Hematopoietic multipotent progenitor cell treated with erythropoietin and hydrocortisone succinate and interleukin-3 and kit ligand, for 15 days (in vitro differentiated cells): ENCODE measurements at places on chromosomes 5 and 9.

DNA sequence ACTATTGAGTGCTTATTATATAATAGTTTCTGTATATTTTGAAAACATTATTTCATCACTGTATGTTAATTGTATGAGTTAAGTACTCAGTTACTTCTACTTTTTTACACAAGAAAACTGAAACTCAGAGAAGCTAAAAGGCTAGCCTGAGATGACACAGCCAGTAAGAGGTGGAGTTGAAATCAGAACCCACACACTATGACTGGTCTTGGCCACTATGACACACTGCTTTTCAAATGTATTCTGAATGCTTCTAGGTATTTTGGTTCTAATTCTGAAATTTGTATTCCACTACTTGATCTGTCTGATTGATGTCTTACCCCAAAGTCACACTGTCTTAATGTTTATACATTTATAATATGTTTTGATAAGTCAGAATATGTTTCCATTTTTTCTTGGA is 181.8 kb downstream of the ZDHHC21 start:
- DNase-seq = no peak

DNA sequence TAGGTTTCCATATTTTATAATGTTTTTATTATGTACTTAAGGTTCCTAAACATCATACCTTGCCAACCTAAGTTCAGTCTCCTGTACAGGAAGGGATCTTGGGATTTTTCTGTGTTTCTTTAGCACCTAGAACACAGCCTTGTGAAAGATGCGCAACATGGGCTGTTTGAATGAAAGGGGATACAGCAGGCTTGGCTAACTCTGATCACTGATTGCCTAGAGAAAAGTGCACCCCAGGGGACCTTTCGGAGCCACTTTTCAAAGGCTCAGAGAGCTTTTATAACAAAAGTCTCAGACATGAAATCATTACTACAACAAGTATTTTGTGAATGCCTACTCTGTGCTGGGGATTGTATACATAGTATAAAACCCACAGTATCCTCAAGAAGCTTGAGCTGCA is 261.6 kb downstream of the BNC2 start:
- no peak for DNase-seq

- DNase-seq = no peak
Observed at GRCh38 chr5:132266031-132266835, 8.7 kb downstream of the PDLIM4 start.

DNA sequence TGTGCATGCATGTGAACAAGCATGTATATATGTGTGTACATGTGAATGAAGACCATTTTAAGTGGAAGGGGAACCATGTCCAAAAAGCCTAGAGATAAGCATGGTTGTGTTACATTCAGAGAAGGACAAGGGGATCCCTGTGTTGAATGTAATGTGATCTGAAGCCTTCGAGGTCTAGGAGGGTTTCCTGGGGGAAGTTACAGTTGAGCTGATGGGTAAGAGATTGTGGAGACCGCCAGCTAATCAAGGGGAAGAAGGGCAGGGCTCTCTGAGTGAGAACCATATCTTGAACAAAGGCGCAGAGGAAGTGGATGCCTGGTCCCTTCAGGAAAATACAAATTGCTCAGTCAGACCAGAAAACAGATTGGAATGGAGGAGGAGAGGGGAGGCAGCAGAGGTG is 45.5 kb upstream of the TNFSF15 start:
- DNase-seq = no peak

DNA sequence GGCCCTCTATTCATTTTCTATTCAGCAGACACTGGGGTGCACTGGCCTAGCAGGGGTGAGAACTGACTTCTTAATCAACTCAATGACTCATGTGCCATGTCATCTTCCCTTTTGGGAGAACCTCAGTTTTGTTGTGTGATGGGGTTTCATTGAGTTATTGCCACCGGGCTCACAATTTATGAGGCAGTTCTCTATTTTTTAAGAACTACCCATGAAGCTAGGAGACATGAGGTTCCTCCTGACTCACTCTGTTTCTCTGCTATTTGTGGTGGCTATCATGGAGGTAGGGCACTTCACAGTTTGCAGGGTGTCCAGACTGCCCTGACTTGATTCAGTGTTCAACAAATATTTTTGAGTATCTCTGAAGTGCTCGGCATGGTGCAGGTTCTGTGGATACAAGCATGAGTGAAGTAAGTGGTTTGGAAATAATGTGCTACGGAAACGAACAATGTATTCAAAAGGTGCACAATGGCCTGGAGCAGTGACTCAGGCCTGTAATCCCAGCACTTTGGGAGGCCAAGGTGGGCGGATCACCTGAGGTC is 39.3 kb downstream of the SPARC start:
- no peak for DNase-seq

- no peak for DNase-seq
Observed at GRCh38 chr5:85109616-85110015, 724.9 kb upstream of the EDIL3 start.

DNA sequence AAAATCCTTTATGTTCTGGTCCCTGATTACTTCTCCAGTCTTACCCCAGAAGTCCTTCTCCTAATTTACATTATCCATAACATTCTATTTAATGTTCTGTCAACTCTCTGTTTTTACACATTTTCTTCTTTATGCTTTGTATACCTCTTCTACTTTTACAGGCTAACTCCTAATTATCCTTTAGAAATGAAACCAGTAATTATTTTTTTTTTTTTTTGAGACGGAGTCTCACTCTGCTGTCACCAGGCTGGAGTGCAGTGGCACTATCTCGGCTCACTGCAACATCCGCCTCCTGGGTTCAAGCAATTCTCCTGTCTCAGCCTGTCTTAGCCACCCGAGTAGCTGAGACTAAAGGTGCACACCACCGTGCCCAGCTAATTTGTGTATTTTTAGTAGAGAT is 9.0 kb downstream of the CENPK start:
- DNase-seq = no peak

DNA sequence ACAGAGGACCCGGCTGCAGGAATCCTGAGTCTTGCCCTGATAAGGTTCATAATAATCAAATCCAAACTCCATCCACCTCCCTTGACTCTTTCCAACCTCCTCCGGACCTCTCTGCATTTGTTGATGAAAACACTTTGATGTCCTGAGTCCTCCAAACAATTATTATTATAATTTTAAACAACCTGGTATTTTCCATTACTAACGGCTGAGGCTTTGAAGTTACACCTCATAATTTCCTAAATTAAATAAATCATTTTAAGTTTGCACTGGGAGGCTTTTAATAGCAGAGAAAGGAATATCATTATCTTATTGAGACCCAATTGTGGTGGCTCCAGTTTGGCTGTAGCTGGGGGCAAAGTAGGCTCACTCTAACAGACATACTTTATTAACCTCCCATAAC is 9.5 kb downstream of the MSX2 start:
- no peak for DNase-seq

DNA sequence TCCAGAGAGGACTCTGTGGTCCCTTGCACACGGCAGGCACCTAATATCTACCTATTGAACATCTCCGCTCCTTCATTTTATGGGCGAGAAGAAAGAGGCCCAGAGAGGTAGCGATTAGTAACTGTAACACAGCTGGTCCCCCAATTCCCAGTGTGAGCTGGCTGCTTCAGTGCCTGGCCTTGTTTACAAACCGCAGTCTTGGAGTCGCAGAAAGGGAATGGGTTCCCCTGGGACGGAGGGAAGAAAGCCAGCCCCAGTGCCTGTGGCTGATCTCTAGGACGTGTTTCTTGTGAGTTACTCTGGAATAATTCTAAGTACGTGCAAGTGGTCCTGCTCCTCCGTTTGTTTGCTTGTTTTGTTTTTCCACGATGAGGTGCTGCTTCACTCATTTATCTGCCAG is 52.0 kb downstream of the CFAP77 start:
- DNase-seq = no peak

- DNase-seq = peak; percentile 16
Observed at GRCh38 chr9:87581513-87581912, 83.8 kb downstream of the DAPK1 start.

DNA sequence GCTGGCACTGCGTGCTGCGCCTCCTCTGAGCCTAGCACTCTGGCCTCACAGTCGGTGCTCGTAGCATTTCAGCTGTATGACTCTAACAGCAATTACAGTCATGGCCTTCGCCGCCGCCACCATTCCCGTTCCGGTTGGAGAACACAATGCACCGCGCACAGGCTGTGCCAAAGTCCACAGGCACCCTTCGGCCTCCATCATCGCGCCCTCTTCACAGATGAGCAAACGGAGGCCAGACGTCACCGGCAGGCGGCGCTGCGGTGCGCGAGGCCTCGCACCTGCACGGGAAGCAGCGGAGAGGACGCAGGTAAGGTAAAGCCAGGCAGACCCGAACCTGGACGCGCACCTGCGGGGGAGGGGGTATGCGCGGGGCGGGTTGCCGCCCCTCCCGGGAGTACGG is 128.9 kb downstream of the BARX1 start:
- peak; percentile 9 for DNase-seq

DNA sequence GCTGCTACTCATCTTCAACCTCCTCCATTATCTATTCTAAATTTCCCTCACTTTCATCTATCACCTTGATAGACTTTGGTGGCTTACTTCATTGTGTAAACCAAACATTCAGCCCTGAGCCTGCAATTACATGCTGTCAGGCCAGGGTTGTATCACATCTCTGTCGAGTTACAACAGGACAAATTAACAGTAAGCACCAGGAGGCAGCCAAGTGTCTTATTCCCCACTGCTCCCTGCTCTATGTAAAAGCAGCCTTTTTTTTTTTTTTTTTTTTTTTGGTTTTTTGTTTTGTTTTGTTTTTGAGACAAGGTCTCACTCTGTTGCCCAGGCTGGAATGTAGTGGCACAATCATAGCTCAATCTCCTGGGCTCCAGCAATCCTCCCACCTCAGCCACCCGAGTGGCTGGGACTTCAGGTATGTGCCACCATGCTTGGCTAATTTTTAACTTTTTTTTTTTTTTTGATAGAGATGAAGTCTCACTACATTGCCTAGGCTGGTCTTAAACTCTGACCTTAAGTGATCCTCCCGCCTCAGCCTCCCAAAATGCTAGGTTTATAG is 15.2 kb upstream of the ZCCHC9 start:
- no peak for DNase-seq

- DNase-seq = no peak
Observed at GRCh38 chr9:114090798-114091197, 8.3 kb downstream of the KIF12 start.

DNA sequence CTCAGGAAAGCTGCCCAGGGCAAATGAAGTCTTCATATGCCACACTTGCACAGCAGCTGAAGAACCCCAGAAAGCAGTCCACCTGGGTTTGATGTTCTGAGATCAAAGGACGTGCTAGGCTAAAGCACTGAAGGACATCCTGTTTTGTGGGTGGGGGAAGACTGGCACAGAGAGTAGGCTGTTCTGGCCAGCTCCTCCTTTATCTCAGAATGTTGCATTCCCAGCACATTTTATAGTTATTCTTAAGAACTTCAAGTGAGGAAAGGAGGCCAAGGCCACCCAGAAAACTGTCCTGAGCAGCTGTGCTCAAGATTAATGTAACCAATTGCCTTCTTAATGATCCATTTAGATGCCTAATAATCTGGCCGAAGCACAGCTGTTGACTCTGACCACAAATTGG is 10.9 kb downstream of the SHOC1 start:
- no peak for DNase-seq

GRCh38 chr9:113219969-113220368 is 1.1 kb downstream of the FKBP15 start:
- DNase-seq = no peak

DNA sequence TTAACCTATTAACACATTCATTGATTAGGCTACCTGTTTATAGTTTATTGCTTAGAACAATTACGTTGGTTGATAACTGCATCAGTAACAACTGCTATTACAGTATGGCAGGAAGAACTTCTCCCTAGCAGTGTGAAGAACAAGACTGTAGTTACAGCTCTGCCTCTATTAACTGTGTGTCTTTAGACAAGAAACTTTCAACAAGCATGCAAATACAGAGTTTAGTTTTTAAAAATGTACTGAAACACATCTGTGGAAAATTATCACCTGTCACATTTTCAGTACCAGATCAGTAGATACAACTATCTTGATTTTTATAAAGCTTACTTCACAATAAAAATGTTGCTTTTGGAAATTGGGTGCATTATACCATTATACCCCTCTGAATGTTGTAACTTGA is 22.2 kb downstream of the ELL2 start:
- DNase-seq = no peak

DNA sequence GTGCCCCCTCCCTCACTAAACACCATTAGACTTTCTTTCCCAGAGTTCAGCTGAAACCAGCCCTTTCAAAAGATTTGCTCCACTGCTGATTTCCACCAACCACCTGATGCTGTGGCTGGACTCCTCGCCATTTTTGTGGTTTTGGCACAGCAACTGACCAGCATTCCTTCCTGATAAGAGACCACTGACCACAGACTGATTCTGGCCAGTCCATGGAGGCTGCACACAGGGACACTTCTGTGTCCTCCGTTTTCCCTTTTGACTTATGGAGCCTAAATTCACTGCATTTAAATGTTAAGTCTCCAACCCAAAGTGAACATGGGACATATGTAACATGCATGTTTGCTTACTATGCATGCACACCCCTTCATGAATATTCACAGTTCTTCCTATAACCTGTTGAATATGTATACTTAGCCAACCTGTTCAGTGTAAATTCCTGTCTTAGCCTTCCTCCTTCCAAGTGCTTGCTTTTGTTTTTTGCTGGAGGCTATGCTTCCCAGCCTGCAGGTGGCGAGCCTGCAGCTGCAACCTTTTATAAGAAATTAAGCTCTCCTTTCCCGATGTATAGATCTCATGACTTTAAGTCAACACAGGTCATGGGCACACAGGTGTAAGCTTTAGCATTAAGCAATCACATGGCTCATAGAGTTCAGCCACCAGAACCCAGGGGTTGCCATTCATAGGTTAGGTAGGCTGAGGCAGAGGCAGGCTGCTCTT is 78.7 kb downstream of the ACTL7B start:
- DNase-seq = no peak

DNA sequence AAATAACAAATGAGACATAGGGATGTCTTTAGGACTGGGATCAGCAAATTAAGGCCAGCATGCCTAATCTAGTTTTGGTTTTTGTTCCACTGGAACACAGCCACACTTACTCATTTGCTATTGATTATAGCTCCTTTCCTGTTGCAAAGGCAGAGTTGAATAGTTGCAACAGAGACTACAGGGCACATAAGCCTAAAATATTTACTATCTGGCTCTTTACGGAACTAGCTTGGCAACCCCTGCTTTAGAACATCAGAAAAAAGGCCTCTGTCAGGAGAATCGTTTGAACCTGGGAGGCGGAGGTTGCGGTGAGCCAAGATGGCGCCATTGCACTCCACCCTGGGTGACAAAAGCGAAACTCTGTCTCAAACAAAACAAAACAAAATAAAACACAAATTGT is 384.8 kb downstream of the ELAVL2 start:
- no peak for DNase-seq

- no peak for DNase-seq
Observed at GRCh38 chr9:97299809-97300414, 7.5 kb upstream of the CCDC180 start.

- DNase-seq = no peak
Observed at GRCh38 chr9:123508048-123508447, 152.1 kb downstream of the CRB2 start.

DNA sequence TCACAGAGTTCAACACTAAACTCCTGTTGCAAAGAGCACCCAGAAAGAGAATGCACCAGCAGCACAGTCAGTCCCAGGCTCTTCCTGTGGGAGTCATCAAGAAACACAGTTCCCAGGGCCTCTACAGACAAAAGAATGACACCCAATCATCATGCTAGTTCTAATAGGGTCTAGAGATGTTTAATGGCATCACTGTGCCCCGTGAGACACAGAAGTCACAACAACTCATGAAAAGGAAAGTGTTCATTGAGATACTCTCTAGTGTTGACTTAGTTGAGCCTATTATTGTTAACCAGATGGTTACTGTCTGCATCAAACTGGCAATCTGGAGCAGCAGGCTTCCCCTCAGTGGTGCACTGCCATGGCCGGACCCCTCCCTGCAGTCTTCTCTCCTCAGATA is 1.6 kb downstream of the KLHL3 start:
- no peak for DNase-seq

- no peak for DNase-seq
Observed at GRCh38 chr5:121182788-121183490, 668.7 kb upstream of the FTMT start.
